Esophagus (tissue), 2 donors: ENCODE measurements at places on chromosomes 5 and 9. TPM values are rescaled to one million over a fixed set of nuclear protein-coding genes. Genes with fewer than 3 reads are reported as not detected.

The MLANA gene
- not detected for polyA plus RNA-seq

The SLC25A2 gene
- polyA plus RNA-seq, result 0.29 TPM

The FOXD4L4 gene
- 0.02 TPM for polyA plus RNA-seq

The SLC9A3 gene
- polyA plus RNA-seq, result 4.4 TPM

The OR1L1 gene
- not detected for polyA plus RNA-seq

The CCDC69 gene
- 24.2 TPM for polyA plus RNA-seq

The STXBP1 gene
- 7.1 TPM for polyA plus RNA-seq

The SHOC1 gene
- polyA plus RNA-seq, result 0.18 TPM

The PLAC8L1 gene
- polyA plus RNA-seq, result 0.22 TPM

The SPINK4 gene
- polyA plus RNA-seq, result not detected

The FAM153A gene
- polyA plus RNA-seq, result 3.1 TPM

The SPRY4 gene
- 0.65 TPM for polyA plus RNA-seq
